Foreskin melanocyte (primary cell): ENCODE measurements at places on chromosomes 5 and 9.

DNA sequence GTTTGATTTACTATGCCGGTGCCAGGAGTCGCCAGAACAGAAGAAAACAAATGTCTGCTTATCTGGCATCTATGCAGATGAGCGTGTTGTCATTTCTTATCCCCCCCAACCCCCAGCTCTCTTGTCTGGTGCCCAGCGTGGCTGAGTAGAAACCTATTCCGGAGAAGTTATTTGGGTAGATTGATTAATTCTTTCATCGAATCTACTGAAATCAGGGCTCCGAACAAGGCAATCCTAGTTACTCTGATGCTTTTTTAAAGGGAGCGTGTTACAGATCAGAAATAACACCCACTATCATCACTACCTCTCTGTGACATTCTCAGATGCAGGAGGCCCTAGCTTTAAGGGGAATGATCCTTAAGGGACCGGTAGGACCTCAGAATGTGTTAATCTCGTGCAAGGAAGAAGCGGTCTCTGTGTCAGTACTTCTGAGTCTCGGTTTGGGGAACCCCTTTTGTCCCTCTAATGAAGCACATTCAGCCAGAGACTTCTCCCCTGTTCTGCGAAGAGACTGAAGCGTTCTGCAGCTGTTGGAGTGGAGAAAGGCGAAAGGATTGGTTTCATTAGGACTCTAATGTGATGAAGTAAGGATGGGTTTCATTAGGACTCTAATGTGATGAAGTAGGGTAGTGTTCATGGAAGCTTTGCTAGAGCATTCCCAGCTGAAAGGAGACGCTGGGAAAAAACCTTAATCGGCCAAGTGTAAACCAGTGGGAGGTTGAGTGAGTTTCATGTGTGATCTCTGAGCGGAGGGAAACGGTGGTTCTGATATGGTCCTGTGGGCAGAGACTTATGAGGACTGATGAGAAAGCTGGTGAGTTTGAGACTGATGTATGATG is 1.5 kb downstream of the PIP5K1B start:
- no peak for DNase-seq

DNA sequence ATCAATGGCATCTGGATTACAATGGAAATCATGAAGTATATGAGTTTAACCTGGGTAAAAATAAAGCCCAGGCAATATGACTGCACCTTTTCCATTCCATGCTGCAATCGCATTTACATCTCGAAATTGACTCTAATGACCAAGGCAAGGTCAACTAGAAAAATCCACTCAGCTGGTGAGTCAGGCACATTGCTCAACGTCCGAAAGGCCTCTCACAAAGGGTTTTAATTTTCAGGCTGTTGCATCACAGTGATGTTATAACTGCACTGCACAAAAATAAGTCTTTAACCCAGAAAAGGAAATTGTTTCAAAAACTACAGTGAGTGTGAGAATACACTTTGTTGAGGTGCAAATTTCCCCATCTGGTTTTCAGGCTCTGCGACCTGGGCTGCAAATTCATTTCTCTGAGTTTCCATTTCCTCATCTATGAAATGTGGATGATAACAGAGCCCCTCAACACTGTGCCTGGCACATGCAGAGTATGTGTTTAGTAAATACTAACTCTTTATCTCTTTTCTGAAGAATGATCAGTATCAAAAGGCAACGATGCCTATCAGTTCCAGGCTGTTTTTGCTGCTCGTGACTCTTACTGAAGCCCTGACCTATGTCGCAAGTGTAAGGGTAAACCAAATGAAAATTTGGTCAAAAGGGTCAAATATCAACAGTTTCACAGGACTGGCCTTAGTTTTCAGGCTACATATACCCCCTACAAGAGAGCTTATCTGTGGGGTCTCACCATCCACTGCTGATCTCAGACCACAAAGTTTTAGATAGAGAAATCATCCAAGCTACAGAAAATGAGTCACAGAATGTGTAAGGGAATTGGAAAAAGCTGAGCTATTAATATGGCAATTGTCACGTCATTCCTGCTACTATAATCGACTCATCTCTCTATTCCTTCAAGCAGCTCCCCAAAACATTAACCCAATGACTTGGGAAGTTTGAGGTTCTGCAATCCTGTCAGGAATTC is 4.1 kb downstream of the NFIL3 start:
- peak; percentile 39 for DNase-seq

- peak; percentile 58 for DNase-seq
Observed at GRCh38 chr5:142053426-142054151, 40.8 kb upstream of the GNPDA1 start.

DNA sequence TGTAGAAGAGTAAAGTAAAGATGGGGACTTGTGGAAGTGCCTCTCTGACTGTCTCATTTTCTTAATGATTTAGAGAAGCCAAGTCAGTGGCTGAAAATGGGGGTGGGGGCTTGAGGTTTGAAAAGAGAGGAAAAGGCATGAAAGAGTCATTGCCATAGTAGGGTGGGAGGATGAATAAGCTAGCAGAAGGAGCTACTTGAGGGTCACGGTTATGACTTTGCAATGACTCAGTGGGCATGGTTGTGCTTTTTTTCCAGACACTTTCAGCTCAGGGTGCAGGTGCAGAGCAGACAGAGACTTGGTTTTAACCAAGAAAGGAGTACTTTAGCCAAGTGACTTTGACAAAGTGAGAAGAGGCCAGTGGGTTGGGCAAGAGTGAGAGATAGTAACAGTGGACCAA is 117.8 kb downstream of the PTTG1 start:
- no peak for DNase-seq

- DNase-seq: no peak
Observed at GRCh38 chr5:80255431-80255810, 427 bp downstream of the SERINC5 start.

DNA sequence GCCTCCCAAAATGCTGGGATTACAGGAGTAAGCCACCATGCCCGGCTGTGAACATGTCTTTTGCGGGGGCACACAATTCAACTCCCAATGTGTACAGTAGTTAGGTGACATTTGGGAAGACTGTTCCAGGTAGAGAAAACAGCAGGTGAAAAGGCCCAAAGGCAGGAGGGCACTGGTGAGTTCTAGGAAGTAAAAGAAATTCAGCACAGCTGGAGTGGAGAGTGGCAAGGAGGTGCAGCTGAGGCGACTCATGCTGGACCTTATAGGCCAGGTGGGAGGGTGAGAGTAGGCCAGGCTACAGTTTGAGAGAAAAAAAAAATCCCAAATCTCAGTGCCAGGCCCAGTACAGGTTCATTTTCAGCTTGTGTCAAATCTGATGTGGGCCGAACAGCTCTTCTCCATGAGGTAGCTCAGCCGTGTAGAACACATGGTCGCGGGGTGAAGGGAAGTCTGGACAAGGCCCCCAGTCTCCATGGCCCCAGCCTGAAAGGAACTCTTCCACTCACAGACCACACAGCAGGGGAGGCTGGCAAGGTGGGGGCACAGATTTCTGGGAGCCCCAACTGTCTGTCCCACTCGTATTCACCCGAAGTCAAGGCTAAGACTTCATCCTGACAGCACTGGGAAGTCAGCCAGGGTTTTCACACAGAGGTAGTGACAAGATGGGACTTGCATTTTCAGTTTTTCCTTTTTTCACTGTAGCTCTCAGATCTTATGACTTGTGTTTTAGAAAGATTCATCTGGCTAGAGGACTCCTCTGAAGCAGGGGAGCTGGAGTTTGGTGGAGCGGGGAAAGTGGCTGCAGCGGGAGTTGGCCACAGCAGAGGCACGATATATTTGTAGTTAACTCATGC is 4.5 kb upstream of the HNRNPAB start:
- DNase-seq: no peak
